ENCODE measurements at places on chromosomes 3 and 15.

GRCh38 chr3:126880901-126881300, 102.0 kb upstream of the PLXNA1 start:
- no peak for DNase-seq

GRCh38 chr3:57434041-57434440, 110.1 kb downstream of the DNAH12 start:
- peak; percentile 43 for DNase-seq

GRCh38 chr15:80216911-80217310, 35.1 kb downstream of the CTXND1 start:
- no peak for DNase-seq

GRCh38 chr3:73028803-73029202, 32.2 kb downstream of the PPP4R2 start:
- no peak for DNase-seq

DNA sequence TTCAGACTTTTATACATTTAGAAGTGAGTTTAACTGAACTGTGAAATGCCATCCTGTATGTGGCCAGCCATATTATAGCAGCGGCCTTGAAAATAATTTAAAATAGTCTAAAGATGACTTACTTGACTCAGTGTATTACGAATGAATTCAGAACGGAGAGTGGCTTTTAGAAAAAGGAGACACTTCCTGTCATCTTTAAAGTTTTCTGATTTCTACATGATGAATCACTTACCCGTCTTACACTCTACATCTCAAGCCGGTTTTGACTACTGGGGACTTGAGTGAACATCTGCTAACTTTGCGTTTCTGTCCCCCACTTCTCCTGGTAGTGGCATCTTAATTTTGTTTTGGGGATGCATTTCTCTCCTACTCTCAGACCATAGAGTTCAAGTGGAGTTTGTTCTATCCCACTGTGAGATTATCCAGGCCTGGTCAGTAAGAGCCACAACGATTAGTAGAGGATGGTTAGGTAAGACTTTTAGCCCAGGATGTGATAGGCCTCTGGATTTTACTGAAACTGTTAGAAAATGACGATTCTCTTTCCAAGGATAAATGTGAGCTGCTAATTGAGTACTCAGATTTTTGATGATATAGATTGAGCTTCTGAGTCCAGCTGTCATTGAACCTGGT, 175.4 kb upstream of the CADPS start:
- no peak for DNase-seq

DNA sequence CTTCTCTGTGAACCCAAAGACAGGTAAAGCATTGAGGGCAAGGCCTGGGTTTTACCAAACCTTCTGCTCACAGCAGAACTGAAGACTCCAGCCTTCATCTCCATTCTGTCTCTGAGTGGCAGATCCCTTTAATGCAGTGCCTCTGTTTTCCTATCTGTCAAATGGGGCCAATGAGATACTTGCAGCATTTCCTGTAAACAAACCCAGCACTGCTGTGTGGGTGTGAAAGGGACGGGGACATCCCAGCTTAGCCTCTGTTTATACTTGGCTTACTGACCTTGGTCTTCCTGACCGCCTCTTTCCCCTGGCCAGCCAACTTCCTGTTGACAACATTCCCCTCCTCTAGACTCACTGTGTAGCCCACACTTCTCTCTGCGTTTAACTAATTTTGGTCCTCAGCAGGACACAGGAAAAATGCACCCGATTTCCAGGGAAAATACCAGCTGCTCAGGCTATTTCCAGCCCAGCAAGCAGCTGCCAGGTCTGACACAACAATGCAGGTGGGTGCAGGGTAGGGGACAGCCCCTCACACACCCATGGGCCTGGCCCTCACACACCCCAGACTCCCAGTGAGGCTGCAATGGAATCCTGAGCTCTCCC, 105.9 kb upstream of the HERC1 start:
- no peak for DNase-seq

DNA sequence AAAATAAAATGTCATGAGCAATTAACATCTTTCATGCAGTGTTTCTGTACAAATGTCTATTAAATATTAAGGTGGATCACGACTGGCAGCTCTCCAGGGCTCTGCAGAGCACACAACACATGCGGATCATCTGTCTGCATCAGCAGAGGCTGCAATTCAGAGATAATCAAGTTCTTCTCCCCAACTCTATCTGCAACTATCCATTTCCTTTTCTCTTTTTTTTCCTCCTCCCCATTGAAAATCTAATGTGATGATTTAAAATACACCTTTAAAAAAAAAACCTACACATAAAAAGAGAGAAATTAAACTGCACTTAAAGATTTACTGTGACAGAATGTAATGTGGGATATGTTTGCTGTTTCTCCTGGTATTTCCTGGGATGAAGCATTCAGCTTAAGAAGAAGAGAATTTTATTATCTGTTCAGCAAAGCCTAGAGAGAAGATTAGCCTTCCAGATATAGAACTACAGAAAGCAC, 352.6 kb upstream of the CCDC54 start:
- DNase-seq = no peak

DNA sequence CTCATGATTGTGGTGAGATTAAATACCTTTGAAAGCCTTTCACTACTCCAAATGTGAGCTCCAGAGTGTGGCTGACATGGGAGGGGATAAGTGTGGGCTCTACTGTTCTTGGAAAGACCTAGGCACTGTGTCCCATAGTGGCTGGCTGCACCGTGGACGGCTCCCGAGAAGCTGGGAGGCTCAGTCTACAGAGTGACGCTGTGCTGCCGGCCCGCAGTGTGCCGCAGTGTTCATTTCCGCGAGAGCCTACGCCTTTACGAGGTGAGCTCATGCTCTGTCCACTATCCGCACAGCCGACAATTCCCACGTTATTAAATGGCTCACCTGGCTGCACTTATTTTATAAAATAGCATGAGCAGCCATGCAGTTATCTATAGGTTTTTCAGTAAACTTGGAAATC, 66.9 kb downstream of the MTHFS start:
- DNase-seq = no peak

- DNase-seq = no peak
Measured at GRCh38 chr3:195549931-195550519, 6.9 kb upstream of the PPP1R2 start.

- no peak for DNase-seq
Measured at GRCh38 chr3:158846803-158847451, 45.1 kb downstream of the MFSD1 start.

DNA sequence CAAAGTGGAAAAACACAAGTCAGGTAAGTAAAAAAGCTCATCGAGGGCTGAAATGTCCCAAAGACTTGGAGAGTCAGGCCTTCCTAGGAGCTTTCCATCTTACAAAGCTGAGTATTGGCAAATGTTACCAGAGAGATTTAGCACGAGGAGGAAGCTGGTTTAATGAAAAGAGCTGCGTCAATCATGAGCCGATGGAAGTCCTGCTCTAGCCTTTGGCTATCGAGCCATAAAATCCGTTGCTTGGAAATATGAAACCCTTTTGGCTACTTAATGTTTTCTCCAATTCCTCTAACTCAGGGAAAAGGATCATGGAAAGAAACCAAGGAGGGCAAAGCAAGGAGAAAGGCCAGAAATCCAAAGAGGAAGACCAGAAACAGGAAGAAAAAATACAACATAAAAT, 1074.6 kb downstream of the FHIT start:
- no peak for DNase-seq

- DNase-seq = no peak
Measured at GRCh38 chr3:11739123-11739522, 95.4 kb upstream of the VGLL4 start.

GRCh38 chr15:96307856-96308394, 22.6 kb upstream of the NR2F2 start:
- no peak for DNase-seq

- no peak for DNase-seq
Measured at GRCh38 chr3:107496855-107497254, 25.9 kb upstream of the BBX start.

- no peak for DNase-seq
Measured at GRCh38 chr3:176286476-176287085, 910.7 kb downstream of the TBL1XR1 start.

GRCh38 chr3:41522612-41523011, 323.3 kb downstream of the CTNNB1 start:
- DNase-seq = no peak

- no peak for DNase-seq
Measured at GRCh38 chr3:149407898-149408297, 30.4 kb upstream of the TM4SF1 start.

- DNase-seq = no peak
Measured at GRCh38 chr3:159265705-159266104, 463.9 kb downstream of the MFSD1 start.

- DNase-seq = no peak
Measured at GRCh38 chr15:77624868-77625267, 7.8 kb downstream of the LINGO1 start.

- DNase-seq = no peak
Measured at GRCh38 chr15:65263313-65263712, 23.4 kb downstream of the PARP16 start.

Measured in NCI-H2227 treated with DMSO at 0.1 percent for 48 hours (cell line).